ENCODE measurements at places on chromosomes 16 and 17.

DNA sequence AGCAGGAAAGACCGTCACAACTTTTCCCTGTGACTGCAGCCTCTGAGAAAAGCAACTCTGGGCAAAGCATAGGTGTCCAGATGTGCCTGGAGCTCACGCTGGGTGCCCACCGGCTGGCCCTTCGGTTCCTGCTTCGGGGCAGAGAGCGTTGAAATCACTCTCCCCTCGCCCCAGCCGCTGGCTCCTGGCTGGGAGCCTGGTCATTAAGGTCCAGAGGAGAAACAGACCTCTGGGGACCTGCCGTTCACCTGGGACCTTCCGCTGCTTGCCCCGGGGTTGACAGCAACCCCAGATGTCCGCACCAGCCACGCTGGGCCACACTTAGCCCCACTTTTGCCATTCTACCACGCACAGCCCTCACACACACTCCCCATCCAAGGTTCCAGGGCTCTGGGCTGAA lies 13.1 kb downstream of the MRM3 start:
- DNase-seq = no peak

DNA sequence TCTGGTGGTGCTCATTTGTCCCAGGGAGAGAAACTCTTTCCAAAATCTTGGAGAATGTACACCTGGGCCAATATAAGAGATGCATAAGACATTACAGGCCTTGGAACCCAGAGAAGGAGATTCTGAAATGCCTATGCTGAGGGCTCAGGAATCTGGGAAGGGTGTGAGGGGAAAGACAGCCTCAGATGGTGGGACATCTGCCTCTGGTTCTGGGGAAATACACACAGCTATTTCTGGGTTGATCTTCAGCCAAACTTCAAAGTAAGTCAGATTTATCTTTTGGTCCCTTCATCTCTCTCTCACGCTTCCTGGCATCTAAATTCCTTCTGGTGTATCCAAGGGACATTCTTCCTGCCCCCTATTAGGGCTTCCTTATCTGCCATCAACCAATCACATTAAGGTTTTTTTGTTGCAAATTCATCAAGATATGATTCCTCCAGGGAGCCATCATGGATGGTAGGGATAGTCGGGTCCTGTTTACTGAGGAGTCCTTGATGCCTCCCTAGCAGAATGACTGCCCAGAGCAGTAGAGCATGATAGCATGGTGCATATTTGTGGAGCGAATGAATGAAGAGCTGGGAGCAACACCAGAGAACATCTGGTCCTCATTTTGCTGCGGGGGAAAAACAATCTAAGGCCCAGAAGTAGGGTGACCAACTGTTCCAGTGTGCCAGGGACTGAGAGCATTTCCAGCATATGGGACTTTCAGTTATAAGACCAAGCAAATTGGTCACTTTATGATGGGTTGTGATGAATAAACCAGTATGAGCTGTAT lies 35.7 kb upstream of the DYNLL2 start:
- no peak for DNase-seq

GRCh38 chr16:367333-367903 lies 2.9 kb downstream of the MRPL28 start:
- no peak for DNase-seq

DNA sequence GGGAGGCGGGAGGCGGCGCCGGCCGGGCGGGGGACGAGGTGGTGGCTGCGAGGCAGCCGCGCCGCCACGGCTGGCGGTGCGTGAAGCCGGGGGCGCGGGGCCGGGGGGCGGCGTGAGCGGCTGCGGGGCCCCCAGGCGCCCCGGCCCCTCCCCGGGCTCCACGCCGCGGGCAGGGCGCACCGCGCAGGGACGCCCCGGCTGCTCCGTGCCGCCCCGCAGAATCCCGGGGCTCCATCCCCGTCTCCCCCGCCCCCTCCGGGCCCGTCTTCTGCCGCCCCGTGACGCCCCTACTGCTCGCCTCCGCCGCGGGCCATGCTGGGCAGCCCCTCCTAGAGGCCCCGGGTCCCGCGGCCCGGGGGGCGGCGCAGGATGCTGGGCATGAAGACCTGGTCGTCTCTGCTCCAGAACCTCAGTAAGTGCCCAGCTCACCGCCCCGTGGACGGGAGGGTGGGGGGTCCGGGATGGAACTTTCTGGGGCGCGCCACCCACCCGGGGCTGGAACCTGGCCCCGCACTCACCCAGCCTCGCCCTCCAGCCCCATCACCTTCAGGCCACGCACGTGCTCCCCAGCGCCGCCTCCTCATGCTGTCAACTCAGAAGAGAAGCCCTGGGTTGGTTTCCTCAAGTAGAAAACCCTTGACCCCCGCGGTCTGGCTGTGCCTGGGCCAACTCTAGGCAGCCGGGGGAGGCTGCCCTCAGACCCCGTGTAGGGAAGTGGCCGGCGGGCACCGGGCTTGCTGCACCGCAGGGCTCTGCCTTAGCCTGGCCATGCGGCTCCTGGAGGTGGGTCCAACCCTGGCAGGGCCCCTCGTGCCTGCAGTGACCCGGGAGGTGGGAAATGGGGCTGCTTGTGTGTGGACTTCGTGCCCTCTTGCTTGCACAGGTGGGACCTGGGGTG lies 150.2 kb upstream of the GSE1 start:
- DNase-seq = no peak

DNA sequence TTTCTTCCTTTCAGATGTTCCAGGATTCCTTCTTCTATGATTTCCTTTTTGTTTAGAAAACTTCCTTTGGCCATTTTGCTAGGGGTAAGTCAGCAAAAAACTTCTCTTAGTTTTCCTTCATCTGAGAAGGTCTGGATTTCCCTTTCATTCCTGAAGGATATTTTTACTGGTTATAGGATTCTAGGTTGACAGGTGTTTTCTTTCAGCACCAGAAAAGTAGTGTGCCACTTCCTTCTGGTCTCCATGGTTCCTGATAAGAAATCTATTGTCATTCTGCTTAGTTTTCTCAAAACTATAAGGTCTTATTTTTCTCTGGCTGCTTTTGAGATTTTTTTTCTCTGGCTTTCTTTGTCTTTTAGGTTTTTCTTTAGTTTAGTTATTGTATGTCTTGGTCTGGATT lies 27.6 kb downstream of the MPRIP start:
- DNase-seq = no peak

- no peak for DNase-seq
These were observed 23.0 kb downstream of the TEKT5 start for GRCh38 chr16:10671729-10672128.

DNA sequence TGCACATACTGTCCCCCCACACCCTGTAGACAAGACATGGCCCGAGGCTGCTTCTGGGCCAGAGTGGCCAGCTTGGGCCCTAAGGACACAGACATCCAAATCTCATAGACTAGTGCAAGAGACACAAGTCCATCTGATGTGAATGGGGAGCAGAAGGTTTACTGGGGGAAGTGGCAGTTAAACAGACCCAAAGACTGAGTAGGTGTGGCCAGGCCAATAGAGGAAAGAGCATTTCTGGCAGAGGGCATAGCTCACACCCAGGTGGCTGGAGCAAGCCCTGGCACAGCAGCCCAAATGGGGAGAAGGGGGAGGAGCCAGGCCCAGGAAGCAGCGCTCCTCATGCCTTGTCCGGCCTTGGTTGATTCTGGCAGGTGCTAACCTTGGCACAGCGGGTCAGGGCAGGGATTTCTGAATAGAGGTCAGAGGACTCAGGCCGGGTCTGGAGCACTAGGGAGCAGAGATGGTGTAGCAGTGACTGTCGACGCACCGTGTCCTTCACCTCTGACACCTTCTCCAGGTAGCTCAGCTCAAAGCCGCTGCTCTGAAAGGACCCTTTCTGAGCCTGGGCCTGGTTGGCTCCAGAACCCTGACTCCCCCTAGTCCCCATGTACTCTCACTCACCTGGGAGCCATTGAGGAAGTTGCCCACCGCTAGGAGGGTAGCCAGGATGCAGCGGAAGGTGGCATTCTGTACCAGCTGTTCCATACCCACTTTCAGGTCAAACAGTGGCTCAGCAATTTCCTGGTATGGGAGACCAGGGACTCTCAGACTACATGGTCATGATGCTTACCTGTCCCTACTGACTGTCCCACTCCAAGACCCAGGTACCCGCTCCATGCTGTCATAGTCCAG lies 4.1 kb downstream of the TMEM208 start:
- DNase-seq = no peak

GRCh38 chr16:48326915-48327314 lies 58.3 kb downstream of the SIAH1 start:
- no peak for DNase-seq

DNA sequence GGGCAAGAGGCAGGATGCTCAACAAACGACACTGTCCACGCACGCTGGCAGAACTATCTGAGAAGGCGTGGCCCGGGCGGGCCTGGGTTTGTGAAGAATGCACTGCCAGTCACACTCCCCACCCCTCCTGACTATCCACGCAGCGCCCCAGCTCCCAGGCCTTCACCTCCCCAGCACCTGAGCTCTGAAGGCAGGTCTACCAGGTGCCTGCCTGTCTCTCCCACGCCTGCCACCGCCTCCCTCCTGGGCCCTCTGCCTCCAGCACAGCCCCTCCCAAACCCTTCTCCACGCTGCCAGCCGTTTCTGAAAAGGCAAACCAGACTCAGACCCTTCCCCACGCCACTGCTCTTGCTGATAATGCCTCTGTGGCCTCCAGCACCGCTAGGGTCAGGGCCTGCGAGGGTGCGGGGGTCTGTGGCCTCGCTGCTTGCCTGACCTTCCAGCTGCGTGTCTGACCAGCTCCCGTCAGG lies 11.6 kb downstream of the MYBBP1A start:
- no peak for DNase-seq

- DNase-seq = no peak
These were observed 4.2 kb downstream of the CYTH1 start for GRCh38 chr17:78777881-78778280.

- DNase-seq = no peak
These were observed 72.9 kb downstream of the NTN1 start for GRCh38 chr17:9094193-9094592.

DNA sequence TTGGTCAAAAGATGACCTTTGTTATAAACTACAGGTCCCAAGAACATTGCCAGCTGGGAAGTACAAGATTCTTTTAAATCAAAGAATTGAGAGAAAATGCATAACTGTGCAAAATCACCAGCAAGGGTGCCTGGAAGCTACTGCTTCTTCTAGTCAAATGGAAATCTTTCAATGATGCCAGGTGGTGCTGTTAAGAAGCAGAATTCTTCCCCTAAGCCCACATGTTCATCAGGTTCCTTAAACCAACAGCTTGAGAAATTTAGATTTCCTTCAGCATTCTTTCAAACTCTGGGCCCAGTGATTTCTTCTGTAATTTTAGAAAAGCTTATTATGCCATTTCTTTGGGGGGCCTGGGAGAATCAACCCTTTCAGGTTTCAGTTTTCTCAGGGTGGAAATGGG lies 207.8 kb upstream of the WSCD1 start:
- DNase-seq = no peak

DNA sequence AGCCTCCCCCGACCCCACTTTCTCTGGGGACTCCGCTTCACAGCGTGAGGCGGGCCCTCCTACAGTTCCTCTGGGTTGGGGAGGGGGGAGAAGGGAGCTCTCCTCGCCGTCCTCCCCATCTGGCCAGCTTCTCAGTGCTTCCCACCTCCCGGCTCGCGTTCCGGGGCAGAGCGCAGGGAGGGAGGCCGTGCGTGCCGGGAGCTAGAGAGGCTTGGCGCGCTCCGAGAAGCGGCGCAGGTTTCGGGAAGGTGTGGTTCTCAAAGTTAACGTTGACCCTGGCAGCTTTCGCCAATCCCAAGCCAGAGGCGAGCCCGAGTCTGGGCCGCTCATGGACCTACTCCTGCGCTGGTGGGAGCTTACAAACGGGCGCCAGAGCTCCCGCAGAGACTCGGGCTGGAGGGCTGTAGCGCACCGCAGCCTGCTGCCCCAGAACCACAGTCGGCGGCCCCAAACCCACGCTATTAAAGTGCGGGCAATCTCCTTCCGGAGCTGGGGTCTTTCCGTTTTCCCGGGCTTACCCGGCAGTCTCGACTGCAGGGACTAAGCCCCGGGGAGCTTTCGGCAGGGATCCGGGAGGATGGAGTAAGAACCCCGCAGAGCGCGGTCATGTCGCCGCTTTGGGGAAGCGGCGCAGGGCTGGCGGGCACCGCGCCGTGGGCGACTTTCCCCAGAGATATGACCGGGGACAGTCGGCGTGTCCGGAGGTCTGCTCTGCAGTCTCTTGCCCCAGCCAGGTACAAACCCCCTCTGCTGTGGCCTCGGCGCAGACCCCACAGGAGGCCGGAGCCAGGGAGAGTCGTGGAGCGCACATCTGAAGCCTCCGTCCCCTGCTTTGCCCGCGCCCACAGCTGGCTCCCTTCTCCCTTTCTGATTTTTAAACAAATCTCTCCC lies 787 bp downstream of the CDH11 start:
- no peak for DNase-seq

Data from nucleus accumbens (tissue), 56 donors.